ENCODE measurements at places on chromosomes 2 and 18.

- DNase-seq: no peak
Measured at GRCh38 chr18:9081940-9082339, 20.6 kb upstream of the NDUFV2 start.

GRCh38 chr18:7164323-7165004 lies 46.9 kb upstream of the LAMA1 start:
- no peak for DNase-seq

DNA sequence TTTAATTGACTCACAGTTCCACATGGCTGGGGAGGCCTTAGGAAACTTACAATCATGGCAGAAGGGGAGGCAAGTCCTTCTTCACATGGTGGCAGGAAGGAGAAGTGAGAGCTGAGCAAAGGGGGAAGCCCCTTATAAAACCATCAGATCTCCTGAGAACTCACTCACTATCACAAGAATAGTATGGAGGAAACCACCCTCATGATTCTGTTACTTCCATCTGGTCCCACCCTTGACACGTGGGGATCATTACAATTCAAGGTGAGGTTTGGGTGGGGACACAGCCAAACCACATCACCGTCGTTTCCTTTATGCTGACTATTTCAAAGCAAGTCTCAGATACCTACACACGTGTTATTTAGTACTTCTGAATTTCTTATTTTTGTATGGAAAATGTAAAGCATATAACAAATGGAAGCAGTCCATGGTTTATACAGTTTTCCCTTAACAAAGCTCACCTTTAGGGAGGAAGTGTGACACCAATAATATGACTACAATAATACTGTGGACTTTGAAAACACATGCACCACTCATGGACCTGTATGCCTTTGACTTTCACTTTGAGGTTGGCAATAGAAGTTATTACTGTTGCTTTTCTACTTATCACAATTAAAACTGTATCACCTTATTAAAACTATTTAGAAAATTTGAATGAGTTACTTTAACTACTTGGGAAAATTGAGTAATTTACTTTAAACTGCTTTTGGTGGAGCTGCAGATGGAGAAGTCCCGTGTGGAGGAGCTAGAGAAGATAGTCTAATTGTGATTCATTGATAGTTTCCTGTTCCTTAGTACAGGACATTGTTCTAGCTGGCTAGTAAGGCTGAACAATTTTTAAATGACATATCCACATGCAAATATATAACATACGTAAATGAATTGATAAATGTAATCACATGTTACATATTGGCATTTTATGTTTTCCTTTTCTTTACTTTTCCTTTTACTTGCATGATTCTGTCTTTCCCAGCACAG lies 37.3 kb downstream of the MTCL1 start:
- DNase-seq: no peak

GRCh38 chr2:26325851-26326250 lies 20.1 kb upstream of the SELENOI start:
- DNase-seq: no peak

- no peak for DNase-seq
Measured at GRCh38 chr2:19577723-19578122, 219.3 kb upstream of the OSR1 start.

GRCh38 chr2:241064802-241065354 lies 37.2 kb downstream of the MTERF4 start:
- no peak for DNase-seq

Data from sciatic nerve (tissue), 2 donors.